Effector memory CD8-positive, alpha-beta T cell (primary cell): ENCODE measurements at places on chromosomes 16 and 17.

GRCh38 chr16:88058817-88059216, 107.6 kb downstream of the BANP start:
- DNase-seq: no peak

DNA sequence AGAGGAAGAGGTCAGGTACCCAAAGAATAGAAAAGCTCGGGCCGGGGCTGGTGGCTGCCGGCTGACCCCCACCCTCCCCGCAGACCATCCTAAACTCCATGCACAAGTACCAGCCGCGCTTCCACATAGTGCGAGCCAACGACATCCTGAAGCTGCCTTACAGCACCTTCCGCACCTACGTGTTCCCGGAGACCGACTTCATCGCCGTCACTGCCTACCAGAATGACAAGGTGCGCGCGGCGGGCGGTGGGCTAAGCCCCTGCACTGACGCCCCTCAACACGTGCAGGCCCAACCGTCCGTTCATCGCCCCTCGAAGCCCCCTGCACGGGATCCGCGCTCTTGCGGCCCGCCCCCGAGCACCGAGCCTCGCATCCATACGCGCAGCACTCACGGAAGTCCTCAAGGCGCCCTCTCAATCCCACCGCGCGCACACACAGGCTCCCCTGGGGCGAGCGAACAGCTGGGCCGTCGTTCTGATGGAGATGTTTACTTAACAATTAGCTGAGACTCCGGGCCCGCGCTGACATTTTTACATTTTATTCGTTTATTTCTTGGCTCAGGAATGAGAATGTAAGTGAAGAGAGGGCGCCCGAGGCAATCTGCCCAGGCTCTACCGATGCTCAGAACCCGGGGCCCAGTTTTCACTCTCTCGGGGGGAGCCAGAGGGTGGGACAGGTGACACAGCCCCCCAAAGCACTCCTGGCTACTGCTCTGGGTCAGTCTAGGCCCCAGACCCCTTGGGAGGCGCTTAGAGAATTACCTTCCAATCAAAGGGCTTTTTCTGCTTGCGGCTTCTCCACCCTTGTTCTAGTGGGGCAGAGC, 3.5 kb downstream of the TBX2 start:
- DNase-seq: no peak

DNA sequence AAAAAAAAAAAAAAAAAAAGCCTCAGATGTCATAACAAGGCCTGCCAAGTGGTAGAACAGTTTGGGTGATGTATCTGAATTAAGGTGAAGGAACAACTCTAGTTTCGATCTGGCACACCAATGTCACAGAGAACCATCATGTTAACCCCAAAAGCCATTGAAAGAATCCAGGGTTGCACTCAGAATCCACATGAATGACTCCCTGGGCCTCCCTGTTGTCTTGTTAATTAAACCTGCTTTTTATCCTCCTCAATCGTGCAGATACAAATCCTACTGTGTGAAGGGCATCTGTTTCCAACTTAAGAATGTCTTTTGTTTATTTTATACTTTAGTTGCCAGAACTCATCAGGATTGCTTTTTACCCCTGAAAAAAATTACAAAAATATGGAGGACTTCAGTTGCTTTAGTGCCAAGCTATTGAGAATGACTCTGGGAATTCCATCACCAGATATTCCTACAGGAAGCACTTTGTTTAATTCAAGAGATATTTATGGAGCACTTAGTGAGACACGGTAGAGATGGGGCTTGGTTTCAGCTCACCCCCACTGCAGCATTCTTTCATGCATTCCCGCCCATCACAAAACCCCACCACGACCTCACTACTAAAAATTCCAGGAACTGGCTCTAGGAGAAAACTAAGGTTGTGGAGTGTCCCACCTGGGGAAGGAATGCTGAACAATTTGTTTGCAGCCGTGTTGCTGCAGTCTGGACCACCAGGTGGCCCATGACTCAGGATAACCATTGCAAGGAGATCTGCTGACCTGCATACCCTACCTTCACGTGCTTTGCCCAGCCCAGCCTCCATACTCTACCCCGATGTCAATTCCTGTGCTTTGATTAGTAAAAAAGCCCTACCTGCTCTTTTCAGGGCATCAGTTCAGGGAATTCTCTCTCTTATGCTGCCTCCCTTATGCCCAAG, 63.8 kb upstream of the GPRC5B start:
- DNase-seq: no peak

GRCh38 chr16:2515180-2515851, 1.6 kb downstream of the ATP6V0C start:
- no peak for DNase-seq

GRCh38 chr16:62272035-62272434, 235.8 kb upstream of the CDH8 start:
- DNase-seq: no peak

GRCh38 chr16:55539049-55539448, 27.4 kb upstream of the CAPNS2 start:
- DNase-seq: no peak

DNA sequence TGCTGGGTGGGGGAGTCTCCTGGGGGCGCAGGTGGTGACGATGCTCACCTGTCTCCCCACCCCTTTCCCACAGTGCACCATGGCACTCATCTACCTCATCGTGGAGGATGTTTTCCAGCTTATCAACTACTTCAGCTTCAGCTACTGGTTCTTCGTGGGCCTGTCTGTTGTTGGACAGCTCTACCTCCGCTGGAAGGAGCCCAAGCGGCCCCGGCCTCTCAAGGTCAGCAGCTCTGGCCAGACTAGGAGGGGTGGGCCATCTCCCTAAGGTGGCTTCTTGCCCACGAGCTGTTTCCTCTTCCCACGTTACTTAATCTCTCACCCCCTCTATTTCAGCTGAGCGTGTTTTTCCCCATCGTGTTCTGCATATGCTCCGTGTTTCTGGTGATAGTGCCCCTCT, 14.5 kb downstream of the SLC7A6OS start:
- no peak for DNase-seq

DNA sequence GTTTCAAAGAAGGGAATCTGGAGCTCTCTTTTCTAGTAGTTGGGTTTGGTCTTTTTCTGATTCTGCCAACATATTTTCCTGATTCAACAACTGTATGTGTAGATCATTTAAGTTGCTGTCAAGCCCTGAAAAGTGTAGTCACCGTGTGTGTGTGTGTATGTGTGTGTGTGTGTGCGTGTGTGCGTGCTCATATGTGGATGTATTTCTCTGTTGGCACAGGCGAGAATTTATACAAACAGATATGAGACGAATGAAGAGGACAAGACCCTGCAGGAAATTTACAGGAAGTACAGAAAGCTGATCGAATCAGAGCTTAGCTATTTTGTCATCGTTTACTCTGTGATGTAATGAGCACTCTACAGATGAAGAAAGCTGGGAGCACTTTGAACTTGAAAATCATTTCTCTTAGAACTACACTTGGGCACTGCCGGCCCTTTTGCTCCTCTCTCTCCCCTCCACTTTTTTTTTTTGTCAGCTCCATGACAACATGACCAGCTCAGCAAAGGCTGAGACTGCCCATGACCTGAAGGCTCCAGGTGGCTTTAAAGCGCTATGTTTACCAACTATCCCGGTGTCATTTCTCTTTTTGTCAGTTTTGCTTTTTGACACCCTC, 11.2 kb downstream of the FBXO39 start:
- DNase-seq: no peak

DNA sequence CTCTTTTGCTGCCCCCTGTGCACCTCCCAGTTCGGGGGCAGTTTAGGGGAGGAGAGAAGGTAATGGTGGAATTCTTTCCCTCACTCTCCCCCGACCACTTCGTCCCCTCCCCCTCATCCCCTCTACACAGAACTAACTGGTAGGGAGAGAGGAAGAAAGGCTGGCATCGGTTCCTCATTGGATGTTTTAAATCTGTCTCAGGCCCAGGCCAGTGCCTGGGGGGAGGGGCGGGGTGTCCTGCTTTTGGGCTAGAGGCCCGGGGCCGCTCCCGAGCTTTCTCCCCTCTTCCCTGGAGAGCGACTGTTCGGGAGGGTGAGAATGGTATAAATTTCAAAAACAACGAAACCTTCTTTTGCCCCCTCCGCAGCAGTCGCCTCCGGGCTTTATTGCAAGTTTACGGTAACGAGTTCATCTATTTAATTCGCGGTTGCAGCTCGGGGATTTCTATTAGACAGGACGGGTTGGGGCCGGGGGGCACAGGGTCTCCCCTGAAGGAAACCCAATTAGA, at the start of gene PRAC2:
TSS of gene PRAC2 (plus strand) at position 271 of the 508 bp plus-strand sequence. CDS start 1,226 bp downstream, outside the sequence.
- DNase-seq: no peak

DNA sequence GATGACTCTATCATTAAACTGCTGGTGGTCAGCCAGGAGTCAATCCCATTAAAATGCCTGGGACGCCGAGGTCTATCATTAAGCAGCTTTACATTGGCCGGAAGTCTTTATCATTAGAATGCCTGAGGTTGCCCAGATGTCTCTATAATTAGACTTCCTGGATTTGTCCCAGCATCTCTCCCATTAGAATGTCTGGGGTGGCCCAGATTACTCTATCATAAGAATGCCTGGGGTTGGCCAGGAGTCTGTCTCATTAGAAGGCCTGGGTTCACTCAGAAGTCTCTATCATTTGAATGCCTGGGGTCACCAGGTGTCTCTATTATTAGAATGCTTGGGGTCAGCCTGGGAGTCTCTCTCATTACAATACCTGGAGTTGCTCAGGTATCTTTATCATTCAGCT, 2227.2 kb downstream of the TP53TG3F start:
- DNase-seq: no peak

- no peak for DNase-seq
These were observed 165.0 kb downstream of the LGALS9B start for GRCh38 chr17:20302246-20302917.

GRCh38 chr17:49249292-49249794, 18.8 kb upstream of the PHOSPHO1 start:
- no peak for DNase-seq

- DNase-seq: no peak
These were observed 3.0 kb downstream of the PYCARD start for GRCh38 chr16:31199430-31200041.

DNA sequence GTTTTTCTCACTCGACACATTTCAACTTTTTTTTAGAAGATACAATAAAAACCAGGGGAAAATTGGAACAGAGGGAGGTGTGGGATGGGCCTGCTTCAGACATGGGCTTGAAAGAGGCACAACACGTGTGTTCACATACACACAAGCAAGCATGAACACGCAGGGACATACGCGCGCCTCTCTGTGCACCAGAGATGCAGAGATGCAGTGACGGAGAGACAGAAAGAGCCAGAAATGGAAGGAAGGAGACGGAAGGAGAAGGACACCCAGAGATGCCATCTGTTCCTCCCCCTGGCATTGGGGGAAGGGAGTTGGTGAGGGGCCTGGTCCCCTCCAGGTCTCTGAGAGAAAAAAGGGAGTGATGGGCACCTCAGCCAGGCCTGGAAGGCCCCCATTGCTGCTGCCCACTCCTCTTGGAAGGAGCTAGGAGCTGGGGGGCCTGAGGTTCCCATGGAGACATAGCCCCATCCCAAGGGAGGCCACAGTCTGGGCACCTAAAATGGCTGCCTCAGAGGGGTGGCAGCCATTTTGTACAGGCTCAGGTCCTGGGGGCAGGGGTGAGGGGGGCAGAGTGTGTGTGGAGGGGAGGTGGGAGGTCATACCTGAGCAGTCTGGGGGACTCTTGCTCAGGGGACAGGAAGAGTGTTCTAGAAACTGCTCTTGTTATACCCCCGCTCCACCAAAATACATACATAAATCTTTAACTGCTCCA, 3.8 kb upstream of the NEUROD2 start:
- DNase-seq: no peak

GRCh38 chr17:67067571-67068482, 23.5 kb downstream of the CACNG1 start:
- DNase-seq: no peak

GRCh38 chr16:88379694-88380040, 3.1 kb upstream of the ZNF469 start:
- no peak for DNase-seq

- DNase-seq: no peak
These were observed 220.7 kb upstream of the KCNJ16 start for GRCh38 chr17:69854225-69854780.

- no peak for DNase-seq
These were observed 772 bp upstream of the PHAF1 start for GRCh38 chr16:67108931-67109406.

- no peak for DNase-seq
These were observed 3.0 kb downstream of the NTAN1 start for GRCh38 chr16:15052747-15053476.

- no peak for DNase-seq
These were observed 377.6 kb downstream of the CPPED1 start for GRCh38 chr16:12426122-12426521.

- no peak for DNase-seq
These were observed at the start of gene TMEM100 for GRCh38 chr17:55722742-55723487. TSS of gene TMEM100 (minus strand) at chr17:55722864. CDS start at chr17:55721070, 1,794 bp downstream.

- DNase-seq: no peak
These were observed 868.1 kb downstream of the KCNJ2 start for GRCh38 chr17:71037386-71037785.

- no peak for DNase-seq
These were observed 31.0 kb upstream of the ST6GALNAC1 start for GRCh38 chr17:76674600-76674999.

DNA sequence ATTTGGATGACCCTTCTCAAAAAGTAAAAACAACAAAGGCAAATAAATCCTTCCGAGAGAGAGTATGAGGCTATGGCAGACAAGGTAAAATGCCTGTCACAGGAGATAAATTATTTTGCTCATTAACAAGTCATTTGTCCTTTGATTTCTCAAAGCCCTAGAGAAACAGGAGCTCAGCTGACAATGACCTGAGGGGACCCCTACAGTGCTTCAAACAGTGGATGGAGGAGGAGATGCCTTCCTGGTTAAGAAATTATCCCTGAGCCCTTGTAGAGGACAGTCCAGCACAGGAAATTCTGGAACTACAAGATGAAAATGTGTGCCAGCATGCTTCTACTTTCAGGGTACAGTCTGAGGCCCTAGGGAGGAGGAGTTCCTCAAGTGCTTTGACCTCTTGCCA, 24.0 kb upstream of the RHBDL3 start:
- DNase-seq: no peak

DNA sequence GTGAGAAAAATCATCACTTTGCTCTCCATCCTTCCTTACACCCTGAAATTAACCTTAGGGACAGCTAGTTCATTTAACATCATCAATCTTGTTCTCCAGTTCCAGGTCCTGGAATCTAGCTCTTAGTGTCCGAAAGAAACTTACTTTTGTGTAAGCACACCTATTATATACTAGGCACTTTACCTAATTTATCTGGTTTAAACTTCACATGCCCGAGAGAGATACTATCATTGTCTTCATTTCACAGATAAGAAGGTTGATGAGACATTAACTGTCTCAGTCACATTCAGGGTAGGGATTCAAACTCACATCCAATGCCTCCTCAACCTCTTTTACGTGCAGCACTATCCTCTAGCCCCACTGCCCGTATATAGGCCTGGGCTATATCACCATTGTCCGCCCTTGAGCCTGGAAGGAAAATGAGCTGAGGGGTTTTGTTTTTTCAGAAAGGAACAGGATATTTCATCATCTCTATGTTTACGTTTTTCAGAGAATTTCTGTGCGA, 501 bp upstream of the AP2B1 start:
- no peak for DNase-seq

DNA sequence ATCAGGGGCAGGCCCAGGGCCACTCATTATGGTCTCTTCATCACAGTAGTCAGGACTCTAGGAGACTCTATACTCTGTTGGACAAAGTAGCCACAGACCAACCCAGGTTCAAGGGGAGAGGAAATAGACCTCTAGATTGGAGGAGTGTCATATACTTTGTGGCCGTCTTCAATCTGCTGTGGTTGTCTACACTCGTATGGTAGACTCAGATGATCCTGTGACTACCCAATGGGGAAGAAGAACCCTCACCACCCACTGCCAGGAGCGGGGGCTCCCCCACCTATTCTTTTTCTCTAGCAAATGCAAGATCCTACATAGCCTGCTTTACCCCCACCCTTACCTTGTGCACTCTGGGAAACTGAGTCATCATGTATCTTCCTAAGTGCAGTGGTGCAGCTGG, 80.5 kb downstream of the KSR1 start:
- DNase-seq: no peak
